ENCODE measurements at places on chromosomes 2 and 18.

- no peak for DNase-seq
Observed at GRCh38 chr18:62739911-62740310, 24.6 kb downstream of the PHLPP1 start.

GRCh38 chr18:32317651-32318050 is 127.8 kb downstream of the MEP1B start:
- no peak for DNase-seq

GRCh38 chr2:205189301-205189700 is 493.0 kb upstream of the NRP2 start:
- no peak for DNase-seq

DNA sequence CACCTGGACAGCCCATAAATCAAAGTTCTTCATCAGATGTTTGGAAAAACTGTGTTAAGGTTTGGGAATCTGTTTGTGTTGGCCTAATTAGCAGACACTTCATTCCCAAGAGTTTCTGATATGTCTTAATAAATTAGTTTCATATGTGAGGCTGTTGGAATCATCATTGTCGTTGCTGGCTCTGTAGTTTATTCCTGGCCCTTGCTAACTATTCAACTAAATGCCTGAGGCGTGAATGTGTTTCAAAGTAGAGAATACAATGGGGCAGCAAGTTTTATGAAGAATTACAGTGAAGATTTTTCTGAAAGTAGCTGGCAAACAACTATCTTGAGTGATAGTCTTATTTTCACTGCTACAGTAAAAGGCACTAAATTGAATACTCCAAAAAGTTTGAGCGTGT is 141.1 kb downstream of the PARD3B start:
- no peak for DNase-seq

- no peak for DNase-seq
Observed at GRCh38 chr2:30565851-30566358, 118.9 kb downstream of the LCLAT1 start.

DNA sequence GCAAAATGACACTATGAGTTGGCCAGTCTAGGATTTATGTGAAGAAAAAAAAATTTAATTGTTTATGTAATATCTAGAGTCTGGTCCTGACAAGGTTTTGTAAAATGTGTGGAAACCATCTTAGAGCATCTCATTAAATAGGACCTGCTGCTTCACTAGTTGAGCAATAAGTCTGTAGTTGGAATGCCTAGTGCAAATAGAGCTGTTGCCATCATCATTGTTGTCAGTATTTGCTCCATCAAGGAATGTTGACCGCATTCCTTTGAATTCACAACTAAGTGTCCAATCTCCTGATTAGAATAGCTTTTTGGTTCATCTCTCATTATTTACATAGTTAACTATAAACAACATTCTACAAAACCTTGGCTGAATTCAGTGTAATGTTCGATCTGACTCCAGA is 32.2 kb upstream of the RPE start:
- DNase-seq, result no peak

- DNase-seq, result no peak
Observed at GRCh38 chr18:12391487-12392165, 14.6 kb upstream of the AFG3L2 start.

- no peak for DNase-seq
Observed at GRCh38 chr2:136378712-136379595, 261.0 kb upstream of the CXCR4 start.

- no peak for DNase-seq
Observed at GRCh38 chr2:234435836-234436481, 60.9 kb downstream of the ARL4C start.

DNA sequence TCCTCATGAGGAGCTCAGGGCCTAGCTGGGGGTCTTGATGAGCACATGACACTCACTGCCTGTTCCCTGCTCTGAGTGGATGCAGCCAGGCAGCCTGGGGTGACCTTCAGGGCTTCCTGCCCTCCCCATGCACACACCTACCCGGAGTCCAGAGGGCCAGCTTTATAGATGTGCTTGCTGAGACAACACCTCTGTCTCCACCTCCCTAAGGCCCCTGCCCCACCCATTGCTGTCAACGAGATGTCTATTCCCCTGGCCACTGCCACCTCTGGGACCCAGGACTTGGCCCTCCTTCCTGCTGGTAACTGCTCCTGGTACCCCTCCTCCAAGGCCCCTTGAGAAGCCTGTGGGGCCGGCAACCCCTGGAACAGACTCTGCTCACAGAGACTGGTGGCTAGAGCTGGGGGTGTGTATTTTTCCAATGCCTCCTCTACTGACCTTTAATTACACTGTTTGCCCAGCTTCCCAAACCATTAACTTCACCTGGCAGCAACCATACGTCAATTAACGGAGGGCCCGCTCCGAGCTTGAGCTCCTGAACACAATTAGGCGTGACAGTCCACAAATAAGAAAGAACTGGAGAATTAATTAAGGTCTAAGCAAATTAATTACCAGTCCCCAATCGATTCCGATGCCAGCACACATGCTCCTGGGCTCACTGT is 66.3 kb downstream of the EMX1 start:
- no peak for DNase-seq
